ENCODE measurements at places on chromosomes 5 and 9.

DNA sequence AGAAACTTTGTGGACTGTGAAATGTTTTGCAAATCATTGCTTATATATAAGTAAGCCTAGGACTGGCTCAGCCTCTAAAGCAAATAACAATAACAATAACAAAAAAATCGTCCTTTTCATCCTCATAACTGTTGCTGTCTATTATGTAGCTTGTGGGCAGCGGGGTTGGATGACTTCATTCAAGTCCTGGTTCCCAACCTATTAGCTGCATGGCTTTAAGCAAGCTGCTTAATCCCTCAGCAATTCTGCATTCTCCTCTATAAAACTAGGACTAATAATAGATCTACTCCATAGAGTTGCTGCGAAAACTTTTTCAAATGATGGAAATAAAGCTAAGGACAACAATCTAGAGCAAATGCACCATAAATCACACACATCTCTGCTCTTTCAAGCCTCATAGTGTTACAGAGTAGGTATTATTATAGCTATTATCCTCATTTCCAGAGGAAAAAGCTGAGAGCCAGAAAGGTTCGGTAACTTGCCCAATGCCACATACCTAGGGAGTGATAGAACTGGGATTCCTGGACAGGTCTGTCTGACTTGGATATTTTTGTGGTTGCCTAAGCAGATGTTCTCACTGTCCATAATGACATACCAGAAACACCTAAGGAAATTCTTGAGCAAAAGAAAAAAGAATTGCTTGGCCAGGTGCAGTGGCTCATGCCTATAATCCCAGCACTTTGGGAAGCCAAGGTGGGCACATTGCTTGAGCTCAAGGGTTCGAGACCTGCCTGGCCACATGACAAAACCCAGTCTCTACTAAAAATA lies 98.8 kb upstream of the ADRA1B start:
- ATAC-seq, result no peak

DNA sequence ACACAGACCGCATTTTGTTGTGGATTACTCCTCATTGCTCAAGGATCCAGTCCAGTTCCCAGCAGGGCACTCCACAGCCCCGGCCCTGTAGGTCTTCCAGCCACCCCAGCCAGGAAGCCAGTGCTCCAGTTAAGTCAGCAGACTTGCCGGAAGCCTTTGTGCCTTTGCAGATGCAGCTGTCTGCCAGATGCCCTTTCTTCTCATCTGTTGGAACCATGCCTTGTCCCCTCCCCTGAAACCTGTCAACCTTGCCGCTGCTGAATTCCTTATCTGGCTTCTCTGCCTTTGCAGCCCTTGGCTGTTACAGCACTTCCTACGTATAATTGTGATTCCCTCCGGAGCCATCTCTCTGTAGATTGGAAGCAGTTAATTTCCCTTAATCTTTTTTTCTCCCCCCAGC lies 28.4 kb downstream of the PSAT1 start:
- no peak for ATAC-seq

DNA sequence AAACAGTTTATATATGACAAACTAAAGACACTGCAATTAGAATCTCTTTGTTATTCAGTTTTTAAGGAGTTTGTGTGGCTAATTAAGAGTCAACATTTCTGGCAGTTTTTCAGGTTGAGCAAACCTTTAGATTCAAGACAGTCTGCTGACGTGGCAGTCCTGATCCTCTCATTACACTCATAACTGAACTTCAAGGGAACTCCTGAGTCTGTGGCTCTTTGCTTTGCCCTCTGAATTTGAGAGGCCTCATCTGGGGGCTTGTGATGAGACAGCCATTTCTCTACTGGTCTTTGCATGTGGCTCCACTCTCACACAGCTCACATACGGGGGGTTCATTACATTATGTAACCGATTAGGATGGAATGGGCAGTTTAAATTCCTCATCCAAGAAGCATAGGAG lies 182.9 kb upstream of the MEF2C start:
- ATAC-seq, result peak; percentile 31

- peak; percentile 60 for ATAC-seq
Measured at GRCh38 chr5:132099076-132099748, 25.6 kb downstream of the CSF2 start.

- no peak for ATAC-seq
Measured at GRCh38 chr5:3201941-3202340, 393.7 kb upstream of the IRX1 start.

- no peak for ATAC-seq
Measured at GRCh38 chr9:117492476-117492875, 77.6 kb upstream of the ASTN2 start.

- ATAC-seq, result peak; percentile 91
Measured at GRCh38 chr5:115461506-115462290, 82.9 kb downstream of the FEM1C start.

GRCh38 chr5:102324714-102325113 lies 28.6 kb upstream of the SLCO4C1 start:
- ATAC-seq, result no peak

DNA sequence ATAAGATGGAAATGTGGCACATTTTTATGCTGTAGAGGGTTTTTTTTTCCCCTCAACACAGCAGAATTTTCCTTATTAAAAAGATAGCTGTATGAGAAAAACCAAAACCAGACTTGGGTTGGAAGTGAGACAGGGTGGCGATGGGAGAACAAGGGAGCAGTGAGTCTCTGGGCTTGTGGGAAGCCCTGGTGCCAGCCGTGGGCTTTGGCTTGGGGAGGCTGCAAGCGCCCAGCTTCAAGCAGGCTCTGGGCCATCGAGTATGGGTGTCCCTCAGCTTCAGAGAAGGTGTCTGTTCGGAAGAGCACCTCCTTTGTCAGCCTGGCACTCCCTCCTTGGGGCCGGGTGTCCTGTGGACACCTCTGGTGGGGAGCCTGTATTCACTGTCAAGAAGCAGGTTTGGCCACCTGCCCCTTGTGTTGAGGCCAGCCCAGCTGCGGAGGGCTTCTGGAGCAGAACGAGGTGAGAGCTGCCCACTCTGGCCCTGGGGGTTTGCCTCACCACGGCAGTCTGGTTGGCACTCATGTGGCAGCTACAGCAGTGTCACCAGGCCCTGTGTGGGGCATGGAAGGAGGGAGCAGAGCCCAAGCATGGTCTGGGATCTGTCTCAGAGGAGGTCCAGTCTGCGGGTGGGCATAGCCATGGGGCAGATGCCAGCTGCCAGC lies 37.6 kb upstream of the ANGPTL2 start:
- ATAC-seq, result no peak

- ATAC-seq, result no peak
Measured at GRCh38 chr9:98300611-98301010, 45.2 kb upstream of the TBC1D2 start.

- ATAC-seq, result no peak
Measured at GRCh38 chr9:124613849-124614248, 106.7 kb upstream of the NR5A1 start.

DNA sequence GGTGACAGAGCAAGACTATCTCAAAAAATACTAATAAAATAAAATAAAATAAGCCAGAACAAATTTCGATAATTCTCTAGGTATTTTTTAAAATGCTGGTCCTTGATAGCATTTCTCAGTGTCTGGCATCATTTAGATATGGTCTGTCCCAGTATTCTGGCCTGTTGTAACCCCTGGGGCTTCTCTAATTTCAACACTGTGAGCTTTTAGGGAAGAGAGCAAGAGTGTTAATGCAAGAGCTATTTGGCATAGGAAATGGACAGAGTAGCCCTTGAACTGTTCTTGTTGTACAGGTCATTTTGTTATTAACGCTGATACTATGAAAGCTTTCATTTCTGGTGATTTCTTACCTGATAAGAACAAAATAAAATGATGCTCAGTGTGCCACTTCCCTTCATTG lies 112.2 kb upstream of the ZNF608 start:
- no peak for ATAC-seq

DNA sequence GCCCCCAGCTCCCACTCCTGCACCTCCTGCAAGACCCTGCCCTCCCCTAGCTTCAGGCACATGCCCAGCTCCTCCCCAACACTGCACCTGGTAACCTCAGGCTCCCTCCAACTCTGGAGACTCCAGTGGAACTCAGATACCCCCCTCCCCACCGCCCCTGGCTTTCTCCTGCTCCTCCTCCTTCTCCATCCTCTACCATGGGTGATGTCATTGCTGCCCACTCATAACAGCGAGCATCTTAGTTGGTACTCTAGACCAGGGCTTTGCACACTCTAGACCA lies 24.7 kb upstream of the CNOT6 start:
- ATAC-seq, result no peak

DNA sequence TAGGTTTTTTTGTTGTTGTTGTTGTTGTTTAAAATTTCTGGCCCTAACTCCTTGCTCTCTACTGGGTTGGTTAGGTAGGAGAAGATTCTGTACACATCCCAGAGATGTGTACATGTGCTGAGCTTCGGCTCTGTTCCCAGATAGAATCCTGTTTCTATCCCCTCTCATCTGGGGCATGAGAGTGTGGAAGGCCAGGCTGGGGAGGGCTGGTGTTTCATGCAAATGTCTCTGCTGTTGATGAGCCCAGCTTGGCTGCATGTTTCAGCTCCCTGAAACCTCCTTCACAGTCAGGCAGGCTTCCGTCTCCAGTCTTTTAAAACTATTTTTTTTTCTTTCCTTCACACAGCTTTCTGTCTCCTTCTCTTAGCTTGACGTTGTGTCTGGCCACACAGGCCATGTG lies 526.9 kb upstream of the KLF4 start:
- no peak for ATAC-seq

DNA sequence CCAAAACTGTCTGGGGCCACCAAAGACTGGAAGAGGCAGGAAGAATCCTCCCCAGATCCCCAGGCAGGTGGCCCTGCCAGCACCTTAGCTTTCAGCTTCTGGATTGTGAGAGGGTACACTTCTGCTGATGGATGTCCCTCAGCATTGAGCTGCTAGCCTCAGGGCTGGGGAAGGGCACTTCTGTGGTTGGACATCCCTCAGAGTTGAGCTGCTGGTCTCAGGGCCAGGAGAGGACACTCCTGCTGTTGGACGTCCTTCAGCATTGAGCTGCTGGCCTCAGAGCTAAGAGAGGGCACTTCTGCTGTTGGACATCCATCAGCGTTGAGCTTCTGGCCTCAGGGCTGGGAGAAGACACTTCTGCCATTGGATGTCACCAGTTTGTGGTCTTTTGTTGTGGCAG lies 83.8 kb upstream of the FCN1 start:
- no peak for ATAC-seq

DNA sequence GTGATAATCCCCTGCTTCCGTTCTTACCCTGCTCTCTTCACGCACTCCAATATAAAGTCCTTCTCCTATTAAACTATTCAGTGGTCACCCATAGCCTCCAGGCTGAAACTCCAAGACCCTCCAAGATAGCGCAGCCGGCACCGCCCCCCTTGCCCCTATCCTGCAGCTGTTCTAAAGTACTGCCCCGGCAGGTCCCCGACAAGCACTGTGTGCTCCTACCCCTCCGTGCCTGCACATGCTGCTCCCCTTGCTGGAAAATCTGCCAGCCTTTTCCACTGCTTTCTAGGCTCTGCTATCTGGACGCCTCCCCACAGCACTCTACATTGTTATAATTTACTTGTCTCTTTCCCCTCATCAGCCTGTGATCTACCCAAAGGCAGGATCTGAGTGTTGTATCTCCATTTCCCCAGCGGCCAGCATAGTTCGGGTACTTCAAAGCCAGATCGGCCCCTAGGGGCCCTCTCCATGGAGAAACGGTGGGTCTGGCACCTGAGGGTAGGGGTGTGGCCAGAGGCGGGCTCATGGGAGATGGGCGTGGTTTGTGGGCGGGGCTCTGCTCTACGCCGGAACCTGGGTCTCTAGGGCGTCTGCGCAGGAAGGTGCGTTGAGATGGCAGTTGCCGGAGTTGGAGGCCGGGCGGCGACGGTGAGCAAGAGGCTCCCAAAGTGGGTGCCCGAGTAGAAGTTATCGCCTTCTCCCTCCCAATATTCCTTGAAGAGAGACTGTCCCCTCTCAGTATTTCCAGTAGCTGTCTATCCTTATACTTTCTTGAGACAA lies 83.5 kb upstream of the RUSC2 start:
- ATAC-seq, result peak; percentile 54

DNA sequence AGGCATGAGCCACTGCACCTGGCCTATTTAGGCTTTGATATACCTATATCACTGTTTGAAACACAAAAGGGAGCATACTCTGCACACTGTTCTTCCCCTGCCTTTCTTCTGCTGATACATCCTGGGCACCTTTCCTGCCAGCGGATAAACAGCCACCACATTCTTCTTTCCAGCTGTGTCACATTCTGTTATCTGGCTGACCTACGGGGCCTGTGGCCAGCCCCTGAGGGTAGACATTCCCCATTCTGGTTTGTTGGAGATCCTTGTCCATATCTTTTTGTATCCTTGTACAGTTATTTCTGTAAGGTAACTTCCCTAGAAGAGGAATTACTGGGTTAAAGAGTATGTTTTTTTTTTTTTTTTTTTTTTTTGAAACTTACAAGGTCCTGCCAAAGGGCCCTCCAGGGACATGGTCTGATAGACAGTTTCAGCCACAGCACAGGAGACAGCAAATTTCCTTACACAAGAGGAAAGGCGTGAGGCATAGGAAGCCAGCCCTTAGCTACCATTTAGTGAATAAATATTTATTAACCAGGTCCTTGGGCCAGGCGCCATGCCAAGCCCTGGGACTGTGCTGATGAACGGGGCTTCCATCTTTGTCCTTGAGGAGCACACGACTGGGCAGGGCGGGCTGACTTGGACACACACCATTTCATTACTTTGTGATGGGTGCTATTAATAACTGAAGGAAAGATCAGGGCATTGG lies 57.8 kb downstream of the ERGIC1 start:
- no peak for ATAC-seq

DNA sequence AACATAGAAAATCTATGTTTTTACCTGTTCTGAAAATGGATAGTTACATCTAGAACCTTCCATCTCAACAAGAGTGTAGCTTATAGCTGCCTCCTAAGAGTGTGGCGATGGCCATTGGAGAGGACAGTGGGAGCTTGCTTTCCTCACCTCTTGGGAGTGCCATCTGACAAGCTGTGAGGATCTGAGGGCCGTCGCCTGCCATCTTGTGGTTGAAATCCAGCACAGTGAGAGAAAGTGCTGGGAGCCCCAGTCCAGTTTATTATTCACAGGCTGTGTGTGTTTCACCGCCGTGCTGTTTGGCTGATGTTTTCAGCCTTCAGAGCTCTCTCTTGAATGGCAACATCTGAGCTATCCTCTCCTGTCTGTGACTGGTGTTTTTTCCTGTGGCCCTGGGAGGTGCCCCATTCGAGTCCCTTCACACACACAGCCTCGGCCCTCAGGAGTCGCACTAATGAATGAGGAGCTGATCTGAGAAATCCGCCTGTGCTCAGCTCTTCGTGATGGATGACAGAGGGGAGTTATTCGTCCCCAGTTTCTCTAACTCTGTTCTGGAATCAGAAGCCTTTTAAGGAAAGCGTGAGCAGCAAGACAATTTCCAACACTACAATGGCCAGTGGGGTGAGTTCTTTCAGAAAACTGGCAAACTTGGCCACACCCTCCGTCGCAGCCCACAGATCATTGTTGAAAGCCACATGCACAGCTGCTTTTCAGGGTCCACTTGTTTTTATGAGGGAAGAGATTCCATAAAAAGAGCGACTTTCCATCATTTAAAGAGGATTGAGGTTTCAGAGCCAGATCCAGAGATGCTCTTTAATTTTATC lies 170.3 kb downstream of the PDZD2 start:
- peak; percentile 43 for ATAC-seq

DNA sequence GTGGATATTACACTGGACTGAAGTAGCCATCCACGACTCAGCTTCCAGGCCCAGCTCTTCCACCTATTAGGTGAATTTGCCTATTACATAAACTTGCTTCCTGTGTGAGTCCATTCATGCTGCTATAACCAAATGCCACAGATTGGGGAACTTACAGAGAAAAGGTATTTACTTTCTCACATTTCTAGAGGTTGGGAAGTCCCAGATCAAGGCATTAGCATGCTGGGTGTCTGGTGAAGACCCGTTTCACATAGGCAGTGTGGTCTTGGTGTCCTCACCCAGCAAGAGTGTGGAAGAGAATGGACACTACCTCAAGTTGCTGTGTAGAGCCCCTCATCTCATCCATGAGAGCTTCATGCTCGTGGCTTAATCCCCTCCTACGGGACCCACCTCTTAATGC lies 282.6 kb downstream of the IRX1 start:
- no peak for ATAC-seq

Data from activated T-helper 17 cell treated with anti-CD3 and anti-CD28 coated beads, Interleukin-2, amount 50 U/mL, for 72 hours (primary cell).